ENCODE measurements at places on chromosomes 11 and 22.

DNA sequence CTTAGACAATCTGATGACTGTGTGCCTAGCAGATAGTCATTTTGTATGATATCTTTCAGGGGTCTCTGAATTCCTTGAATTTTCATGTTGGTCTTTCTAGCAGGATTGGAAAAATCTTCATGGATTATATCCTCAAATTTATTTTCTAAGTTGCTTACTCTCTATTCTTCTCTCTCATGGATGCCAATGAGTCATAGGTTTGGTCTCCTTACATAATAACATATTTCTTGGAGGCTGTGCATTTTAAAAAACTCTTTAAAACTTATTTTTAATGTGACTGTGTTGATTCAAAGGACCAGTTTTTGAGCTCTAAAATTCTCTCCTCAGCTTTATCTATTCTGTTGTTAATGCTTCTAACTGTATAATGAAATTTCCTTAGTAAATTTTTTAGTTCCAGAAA lies 198.7 kb downstream of the AASDHPPT start:
- no peaks in the 10 kb centered on the region for H3K36me3 ChIP-seq
- no peak overlapping the region for H3K27ac ChIP-seq

GRCh38 chr11:64989416-64989815 lies 7.4 kb downstream of the BATF2 start:
- H3K27me3 ChIP-seq: peaks cover 3% of the 10 kb centered on the region
- DNase-seq: no peak
- peaks cover 24% of the 10 kb centered on the region for H3K4me1 ChIP-seq
- H3K4me3 ChIP-seq: no peak overlapping the region

DNA sequence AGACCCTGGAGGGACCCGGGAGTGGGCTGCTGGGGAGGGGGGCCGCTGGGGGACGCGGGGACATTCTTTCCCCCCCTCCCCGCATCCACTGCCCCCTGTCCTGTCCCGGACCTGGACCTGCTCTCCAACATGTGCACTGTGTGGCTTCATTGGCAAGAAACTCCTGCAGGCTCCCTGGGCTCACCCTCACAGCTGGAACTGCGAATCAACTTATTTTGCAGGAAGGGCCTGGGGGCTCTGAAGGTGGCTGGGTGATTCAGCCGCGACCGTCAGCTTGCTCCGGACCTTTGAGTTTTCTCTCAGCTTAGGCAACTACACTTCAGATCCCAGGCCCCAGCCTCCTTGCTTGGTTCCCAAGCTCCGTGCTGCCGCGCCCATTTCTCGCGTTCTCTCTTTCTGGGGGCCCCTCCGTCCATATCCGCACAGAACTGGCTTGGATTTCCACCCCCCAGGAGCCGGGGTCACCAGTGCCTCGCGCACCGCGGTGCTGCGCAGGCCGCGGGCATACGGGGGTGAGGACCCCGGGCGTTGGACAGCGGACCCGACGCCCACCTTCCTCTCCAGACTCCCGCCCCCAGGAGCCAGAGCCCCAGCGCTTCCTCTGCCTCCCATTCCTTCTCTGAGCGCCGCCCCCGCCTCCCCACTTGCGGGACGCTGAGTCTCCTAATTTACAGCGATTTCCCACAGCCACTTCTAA lies 471 bp upstream of the AHNAK start:
- H3K4me3 ChIP-seq: peak overlapping the region; percentile 92
- no peaks in the 10 kb centered on the region for H3K36me3 ChIP-seq
- H3K27me3 ChIP-seq: no peaks in the 10 kb centered on the region
- H3K4me1 ChIP-seq: peaks cover 34% of the 10 kb centered on the region
- peak; percentile 69 for DNase-seq

DNA sequence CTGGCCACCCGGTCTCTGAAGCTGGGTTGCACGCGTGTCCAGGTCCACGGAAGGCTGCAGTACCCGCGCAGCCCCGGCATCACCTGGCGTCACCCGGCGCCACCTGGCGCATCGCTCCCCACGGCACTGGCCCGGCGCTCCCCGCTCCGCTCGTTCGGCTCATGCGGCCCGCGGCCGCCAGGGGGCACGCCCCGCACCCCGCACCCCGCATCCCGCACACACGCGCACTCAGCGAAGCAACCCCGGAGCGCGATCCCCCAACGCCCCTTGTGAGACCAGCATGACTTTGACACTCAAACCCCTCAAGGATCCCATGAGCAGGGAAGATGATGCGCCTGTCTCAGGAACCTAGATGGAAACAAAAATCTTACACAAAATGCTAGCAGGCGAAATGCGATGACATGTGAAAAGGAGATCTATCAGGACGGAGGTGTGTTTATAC lies 11.9 kb downstream of the B3GNT6 start:
- no peak for DNase-seq
- peak overlapping the region; percentile 50 for H3K4me3 ChIP-seq
- no peak overlapping the region for H3K27ac ChIP-seq
- H3K4me1 ChIP-seq: peaks cover 4% of the 10 kb centered on the region
- H3K27me3 ChIP-seq: peaks cover 40% of the 10 kb centered on the region
- H3K36me3 ChIP-seq: no peaks in the 10 kb centered on the region

DNA sequence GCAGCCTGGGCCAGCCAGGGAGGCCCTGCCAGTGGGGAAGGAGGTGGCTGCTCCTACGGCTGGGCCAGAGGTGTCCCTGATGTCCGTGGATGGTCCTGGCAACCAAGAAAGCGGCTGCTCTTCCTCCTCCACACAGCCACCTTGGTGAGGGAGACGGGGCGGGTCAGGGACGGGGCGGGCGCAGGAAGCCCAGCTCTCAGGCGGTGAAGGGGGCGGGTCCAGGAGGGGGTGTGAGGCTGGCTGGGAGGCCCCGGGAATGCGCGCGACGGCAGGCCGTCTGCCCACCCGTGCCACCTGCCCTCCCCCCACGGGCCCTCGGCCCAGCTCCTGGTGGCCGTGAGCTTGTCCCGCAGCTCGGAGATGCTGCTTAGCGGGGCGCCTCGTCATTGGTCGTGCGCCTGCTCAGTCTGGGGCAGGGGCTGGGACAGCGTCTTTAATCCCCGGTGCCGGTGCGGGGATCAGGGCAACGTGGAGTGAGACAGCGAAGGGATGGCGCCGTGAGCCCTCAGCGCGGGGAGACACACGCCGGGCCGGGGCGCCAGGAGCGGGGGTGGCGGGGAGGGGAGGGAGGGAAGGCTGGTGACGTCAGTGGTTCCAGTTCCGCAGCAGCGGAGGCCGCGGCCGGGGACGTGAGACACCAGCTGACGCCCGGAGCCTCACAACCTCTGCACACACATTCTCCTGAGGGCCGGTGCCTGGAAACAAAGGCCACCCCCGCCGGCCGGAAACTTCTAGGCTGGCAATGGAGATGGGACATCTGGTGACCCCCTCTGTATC lies 6.7 kb upstream of the BRSK2 start:
- no peaks in the 10 kb centered on the region for H3K36me3 ChIP-seq
- H3K27ac ChIP-seq: peak overlapping the region; percentile 39
- peaks cover 10% of the 10 kb centered on the region for H3K4me1 ChIP-seq
- peak overlapping the region; percentile 82 for H3K4me3 ChIP-seq
- H3K27me3 ChIP-seq: peaks cover 30% of the 10 kb centered on the region

DNA sequence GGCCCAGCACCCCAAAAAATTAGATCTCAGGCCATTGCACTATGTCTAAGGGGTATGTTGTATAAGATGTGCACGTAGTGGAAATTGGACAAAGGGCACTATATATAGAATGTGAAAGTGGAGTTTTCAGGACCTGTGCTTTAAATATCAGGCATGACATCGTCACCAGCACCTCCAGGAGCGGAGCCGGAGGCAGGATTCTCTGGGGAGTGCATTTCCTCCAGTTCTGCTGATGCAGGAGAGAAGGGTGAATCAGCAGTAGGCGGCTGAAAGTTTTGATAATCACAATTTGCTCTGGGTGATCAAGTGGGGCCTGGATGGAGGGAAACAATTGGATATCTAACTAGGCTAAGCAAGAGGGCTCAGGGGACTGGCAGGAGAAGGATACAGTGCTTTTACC lies 69.1 kb upstream of the NTM start:
- no peaks in the 10 kb centered on the region for H3K36me3 ChIP-seq
- DNase-seq: no peak
